ENCODE measurements at places on chromosomes 4 and X. TPM values are rescaled to one million over a fixed set of nuclear protein-coding genes. Genes with fewer than 3 reads are reported as not detected.

The FAM47E gene
- 1.0 TPM for total RNA-seq

The C4orf51 gene
- total RNA-seq, result not detected

GRCh38 chr4:90128961-90129495 is 1.8 kb downstream of the CCSER1 start:
- DNase-seq, result no peak

The SYNPO2 gene
- 40.1 TPM for total RNA-seq

The SMPX gene
- not detected for total RNA-seq

DNA sequence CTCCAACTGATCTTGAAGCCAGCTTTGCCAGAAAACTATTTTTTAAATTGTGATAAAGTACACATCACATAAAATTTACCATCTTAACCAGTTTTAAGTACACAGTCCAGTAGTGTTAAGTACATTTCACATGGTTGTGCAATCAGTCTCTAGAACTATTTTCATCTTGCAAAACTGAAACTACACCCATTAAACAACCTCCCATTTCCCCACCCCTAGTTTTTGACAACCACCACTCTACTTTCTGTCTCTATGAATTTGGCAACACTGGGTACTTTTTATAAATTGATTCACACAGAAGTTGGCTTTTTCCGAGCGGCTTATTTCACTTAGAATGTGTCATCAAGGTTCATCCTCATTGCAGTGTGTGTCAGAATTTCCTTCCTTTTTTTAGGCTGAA is 31.0 kb downstream of the TRPC5 start:
- no peak for DNase-seq

GRCh38 chr4:20666012-20666860 is 34.0 kb upstream of the PACRGL start:
- no peak for DNase-seq

GRCh38 chrX:106263817-106264216 is 95.7 kb downstream of the PWWP3B start:
- peak; percentile 56 for DNase-seq

The HSFX3 gene
- not detected for total RNA-seq

Data from fibroblast of lung (primary cell).